ENCODE measurements at places on chromosomes 1 and 21.

- no peak for DNase-seq
These were observed 236.6 kb downstream of the HHAT start for GRCh38 chr1:210565306-210565705.

- no peak for DNase-seq
These were observed 64.8 kb downstream of the PRDM2 start for GRCh38 chr1:13764588-13765332.

- DNase-seq: no peak
These were observed 12.3 kb downstream of the LY9 start for GRCh38 chr1:160808289-160808688.

GRCh38 chr1:230067419-230067870, 407 bp downstream of the GALNT2 start:
- DNase-seq: peak; percentile 31

- DNase-seq: peak; percentile 43
These were observed 40.1 kb upstream of the MYSM1 start for GRCh38 chr1:58739856-58740466.

GRCh38 chr1:160083968-160084770, 2.8 kb downstream of the KCNJ9 start:
- DNase-seq: no peak

All from Caki2 (cell line).